ENCODE measurements at places on chromosomes 5 and 9. TPM values are rescaled to one million over a fixed set of nuclear protein-coding genes. Genes with fewer than 3 reads are reported as not detected.

GPR150 gene
- 0.44 TPM for total RNA-seq

ENTR1 gene
- 63.2 TPM for total RNA-seq

PCA3 gene
- total RNA-seq: under 0.01 TPM

IL33 gene
- 22.5 TPM for total RNA-seq

DNA sequence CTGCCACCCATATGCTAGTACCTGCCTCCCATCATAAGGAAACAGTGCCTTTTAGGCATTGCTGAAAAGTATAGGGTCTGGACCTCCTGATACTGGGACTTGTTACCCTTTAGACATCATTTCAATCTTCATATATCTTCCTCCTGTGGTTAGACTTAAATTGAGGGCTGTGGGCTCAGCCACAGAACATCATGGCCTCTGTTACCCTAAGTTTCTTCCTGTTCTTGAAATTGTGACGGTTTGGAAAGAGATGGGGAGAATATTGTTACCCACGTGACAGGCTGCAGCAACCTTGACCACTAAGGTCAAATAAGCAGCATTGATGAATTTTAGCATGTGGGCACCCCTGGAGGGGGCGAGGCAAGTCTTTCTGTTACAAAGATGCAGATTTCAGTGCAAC is 87.7 kb downstream of the PDE8B start:
- DNase-seq: no peak

DNA sequence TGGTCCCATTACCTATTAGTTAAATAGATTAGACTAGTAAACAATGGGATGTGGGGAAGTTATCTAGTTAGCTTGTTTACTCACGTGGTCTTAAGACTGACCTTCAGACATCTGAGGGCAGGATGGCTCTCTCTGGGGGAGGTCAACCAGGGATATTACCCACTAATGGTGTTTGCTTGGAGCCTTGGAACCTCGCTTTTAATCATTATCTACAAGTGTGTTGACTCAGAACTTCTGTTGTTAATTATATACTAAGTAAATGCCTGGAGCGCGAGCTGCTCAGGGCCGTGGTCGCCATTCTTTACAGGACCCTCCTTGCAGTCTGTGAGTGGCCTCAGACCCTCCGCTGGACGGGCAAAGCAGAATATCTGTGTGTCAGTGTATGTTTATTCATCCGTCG is 48.5 kb upstream of the ZNF354A start:
- DNase-seq: no peak

DNA sequence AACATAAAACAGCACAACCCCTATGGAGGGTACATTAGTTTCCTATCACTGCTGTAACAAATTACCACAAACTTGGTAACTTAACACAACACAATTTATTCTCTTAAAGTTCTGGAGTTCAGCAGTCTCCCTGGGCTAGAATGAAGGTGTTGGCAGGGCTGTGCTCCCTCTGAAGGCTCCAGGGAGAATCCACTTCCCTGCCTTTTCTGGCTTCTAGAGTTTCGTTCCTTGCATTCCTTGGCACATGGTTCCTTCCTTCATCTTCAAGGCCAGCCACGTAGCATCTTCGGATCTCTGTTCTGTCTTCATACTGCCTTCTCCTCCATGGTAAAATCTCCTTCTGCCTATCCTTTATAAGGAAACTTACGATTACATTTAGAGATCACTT is 25.0 kb upstream of the GSN start:
- no peak for DNase-seq
